ENCODE measurements at places on chromosomes 7 and 10.

- DNase-seq = no peak
These were observed 88.3 kb upstream of the TMEM248 start for GRCh38 chr7:66832531-66833351.

GRCh38 chr10:33801705-33802104, 467.2 kb upstream of the NRP1 start:
- no peak for DNase-seq

DNA sequence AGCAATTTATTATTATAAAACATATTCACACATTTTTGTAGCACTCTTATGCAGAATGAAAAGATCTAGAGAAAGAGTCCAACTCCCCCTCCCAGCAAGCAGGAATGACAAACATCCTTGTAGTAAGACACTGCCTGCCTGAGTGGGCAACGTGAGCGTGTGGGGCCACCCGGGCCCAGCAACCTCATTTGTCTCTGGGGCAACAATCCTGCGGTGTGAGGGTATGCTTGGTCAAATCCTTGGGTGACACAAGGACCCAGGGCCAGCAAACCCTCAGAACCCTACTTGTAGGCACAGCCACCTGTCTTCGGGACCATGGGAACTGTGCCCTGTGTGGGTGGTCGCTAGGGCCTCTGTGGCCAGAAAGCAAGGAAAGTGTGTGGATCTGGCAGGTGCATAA, 10.7 kb downstream of the RHEB start:
- DNase-seq = no peak

DNA sequence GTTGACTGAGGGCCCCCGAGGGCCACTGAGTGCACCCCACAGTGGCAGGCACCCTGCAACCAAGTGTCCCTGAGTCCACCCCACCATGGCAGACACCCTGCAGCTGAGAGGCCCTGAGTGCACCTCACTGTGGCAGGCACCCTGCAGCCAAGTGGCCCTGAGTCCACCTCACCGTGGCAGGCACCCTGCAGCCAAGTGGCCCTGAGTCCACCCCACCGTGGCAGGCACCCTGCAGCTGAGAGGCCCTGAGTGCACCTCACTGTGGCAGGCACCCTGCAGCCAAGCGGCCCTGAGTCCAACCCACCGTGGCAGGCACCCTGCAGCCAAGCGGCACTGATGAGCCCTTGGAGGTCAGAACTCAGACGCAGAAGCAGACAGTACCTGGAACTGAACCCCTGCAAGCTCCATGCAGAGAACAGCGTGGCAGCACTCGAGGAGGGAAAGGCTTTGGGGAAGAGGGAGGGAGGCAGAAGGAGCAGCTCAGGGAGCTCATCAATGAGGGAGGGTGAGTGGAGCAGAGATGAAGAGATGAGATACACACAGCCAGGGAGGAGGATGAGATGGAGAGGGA, 156.5 kb downstream of the WDR37 start:
- no peak for DNase-seq

DNA sequence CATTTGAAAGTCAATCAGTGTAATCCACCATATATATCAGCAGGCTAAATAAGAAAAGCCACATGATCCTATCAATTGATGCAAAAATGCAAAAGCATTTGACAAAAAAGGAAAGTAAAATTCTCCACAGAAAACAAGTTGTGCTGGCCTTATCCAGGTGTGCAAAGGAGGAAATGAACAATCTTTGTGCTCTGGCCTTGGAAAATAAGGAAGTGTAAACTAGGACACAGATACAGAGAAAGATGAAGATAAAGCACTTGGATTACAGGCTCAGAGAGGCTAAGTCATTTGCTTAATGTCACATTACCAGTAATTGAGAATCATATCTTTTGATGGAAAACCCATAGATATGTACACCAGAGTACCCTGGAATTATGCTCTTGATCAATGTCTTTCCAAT, 54.5 kb downstream of the CXCL12 start:
- DNase-seq = no peak

DNA sequence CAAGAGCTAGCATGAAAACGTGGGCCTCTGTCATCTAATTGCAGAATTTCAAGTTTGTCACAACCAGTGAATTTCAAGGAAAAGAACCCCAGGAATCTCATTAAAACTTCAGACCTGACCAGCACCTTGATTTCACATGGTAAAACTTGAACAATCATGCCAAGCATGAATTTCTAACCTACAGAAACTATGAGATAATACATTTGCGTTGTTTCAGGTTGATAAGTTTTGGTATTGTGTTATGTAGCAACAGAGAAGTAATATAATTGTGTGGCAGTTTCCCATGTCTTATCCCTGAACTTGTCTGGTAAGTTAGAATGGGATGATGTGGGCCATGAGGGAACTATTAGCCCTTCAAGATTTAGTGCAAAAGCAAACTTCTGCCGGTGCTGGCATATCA, 530.1 kb downstream of the ANKRD7 start:
- DNase-seq = no peak

DNA sequence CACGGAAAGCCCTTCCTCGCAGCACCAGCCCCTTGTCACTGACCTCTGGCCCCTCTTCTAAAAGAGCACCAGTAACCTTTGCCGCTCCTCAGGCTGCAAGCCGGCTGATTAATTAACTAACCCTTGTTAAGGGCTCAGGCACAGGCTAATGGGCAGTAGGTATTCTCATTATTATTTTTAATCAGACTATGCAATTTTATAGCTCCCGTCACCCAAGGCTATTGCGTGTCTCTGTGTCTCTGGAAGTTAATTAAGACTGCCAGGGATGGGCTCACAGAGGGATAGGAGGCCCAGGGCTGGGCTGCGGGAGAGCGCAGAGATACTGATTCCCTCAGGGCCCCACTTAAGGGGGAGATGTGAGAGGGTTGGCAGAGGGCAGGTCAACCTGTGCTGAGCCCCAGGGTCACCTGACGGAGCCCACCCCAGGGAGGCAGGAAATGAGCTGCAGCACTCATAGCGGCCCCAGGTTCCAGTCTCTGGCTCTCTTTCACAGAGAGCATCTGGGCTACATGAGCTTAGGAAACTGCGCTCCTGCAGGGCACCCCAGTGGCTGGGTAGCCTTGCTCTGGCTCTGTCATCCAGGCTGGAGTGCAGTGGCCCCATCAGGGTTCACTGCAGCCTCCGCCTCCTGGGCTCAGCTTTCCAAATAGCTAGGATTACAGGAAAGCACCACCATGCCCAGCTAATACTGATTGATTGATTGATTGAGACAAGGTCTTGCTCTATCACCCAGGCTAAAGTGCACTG, 92.2 kb upstream of the LRRC4 start:
- no peak for DNase-seq

GRCh38 chr7:121002048-121002756, 13.7 kb downstream of the CPED1 start:
- no peak for DNase-seq
